ENCODE measurements at places on chromosomes 1 and 21.

DNA sequence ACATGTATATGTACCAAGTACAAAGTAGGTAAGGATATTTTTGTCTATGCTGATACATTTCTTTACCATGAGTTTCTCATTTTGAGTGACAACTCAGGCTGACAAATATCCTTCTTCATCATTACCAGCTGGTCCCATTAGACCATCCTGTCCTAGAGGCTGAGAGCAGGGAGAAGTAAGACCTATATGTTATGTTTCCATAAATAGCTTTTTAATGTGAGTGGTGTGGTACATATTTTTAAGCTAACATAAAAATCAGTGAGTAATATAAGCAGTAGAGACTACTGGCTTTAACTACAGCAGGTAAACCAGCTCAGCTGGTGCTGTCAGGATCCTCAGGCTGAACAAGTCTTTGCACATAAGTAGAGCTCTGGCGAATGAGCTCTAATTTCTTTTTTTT is 62.4 kb downstream of the CLEC20A start:
- DNase-seq: no peak

GRCh38 chr1:194917769-194918168 is 1690.5 kb downstream of the KCNT2 start:
- no peak for DNase-seq

- DNase-seq: no peak
Observed at GRCh38 chr1:107138166-107138565, 2.7 kb upstream of the NTNG1 start.

- no peak for DNase-seq
Observed at GRCh38 chr1:101484689-101485338, 248.0 kb downstream of the S1PR1 start.

GRCh38 chr1:227093309-227093708 is 153.2 kb downstream of the COQ8A start:
- DNase-seq: no peak

DNA sequence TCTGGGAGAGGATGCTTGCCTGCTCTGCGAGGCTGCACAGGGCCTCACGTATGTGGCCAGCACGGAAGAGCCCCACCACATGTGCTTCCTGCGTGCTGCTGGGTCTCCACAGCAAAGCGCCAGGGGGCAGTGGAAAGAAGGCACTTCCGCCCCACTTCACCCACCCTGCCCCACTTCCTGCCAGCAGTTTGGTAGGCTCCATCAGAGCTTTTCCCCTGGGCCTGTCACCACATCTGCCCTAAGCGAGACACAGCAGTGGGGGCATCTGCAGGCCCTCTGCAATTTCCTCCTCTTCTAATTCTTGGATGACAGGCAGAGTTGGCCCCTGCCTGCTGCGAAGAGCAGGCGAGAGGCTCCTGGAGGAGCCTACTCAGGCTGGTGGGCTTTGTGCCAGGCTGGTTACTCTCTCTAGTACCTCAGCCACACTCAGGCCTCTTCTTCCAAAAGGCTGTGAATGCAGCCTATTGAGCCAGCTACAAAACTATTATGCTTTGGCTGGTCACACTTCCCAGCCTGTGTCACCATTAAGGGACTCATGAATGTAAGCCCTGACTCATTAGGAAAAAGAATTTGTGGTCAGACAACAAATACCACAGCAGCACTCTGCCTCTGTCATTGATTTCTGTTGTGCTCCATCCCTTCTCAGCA is 25.0 kb downstream of the CD244 start:
- peak; percentile 66 for DNase-seq

- DNase-seq: no peak
Observed at GRCh38 chr1:234111458-234112142, 207.1 kb downstream of the SLC35F3 start.

DNA sequence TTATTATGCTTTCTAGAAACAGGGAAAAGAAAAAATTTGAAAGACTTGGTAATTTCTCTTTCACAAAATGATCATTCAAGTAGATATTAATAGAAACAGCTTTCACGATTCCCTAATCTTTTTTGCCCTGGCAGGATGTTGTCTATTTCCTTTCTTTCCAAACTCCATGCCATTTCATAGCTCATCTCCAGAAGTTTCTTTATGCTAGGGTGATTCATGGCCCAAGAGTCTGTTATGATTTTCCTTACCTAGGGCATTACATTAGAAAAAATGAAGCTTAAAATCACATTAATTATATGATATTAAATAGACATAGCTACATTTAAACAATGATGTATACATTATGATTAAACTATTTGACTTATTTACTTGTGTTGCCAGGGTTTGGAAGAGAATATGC is 762.1 kb downstream of the LTN1 start:
- no peak for DNase-seq

Data from GM12864 (cell line).